Activated CD4-positive, alpha-beta T cell treated with anti-CD3 and anti-CD28 coated beads, Interleukin-2, amount 50 U/mL, for 4 hours (primary cell): ENCODE measurements at places on chromosomes 7 and 10.

- no peak for DNase-seq
Measured at GRCh38 chr7:101618207-101618839, 10.8 kb downstream of the MYL10 start.

- DNase-seq, result no peak
Measured at GRCh38 chr10:5457741-5458140, 41.6 kb downstream of the CALML5 start.

GRCh38 chr10:28778524-28778923, 101.2 kb downstream of the BAMBI start:
- no peak for DNase-seq

- DNase-seq, result no peak
Measured at GRCh38 chr10:71877821-71878220, 26.8 kb upstream of the PSAP start.

GRCh38 chr10:110212119-110213006, 5.0 kb downstream of the MXI1 start:
- no peak for DNase-seq

DNA sequence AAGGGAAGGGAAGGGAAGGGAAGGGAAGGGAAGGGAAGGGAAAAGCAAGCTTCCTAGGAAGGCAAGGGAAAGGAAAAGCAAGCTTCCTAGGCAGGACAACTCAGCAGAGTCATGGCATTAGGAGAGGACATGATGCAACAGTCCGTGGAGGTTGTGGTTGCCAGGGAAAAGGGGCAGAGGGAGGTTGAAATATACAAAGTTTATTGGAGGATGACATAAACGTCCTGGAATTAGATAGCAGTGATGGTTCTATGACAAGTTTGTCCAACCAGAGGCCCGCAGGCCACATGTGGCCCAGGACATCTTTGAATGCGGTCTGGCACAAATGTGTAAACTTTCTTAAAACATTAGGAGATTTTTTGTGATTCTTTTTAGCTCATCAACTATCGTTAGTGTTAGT, 59.8 kb upstream of the OPN4 start:
- DNase-seq, result no peak

DNA sequence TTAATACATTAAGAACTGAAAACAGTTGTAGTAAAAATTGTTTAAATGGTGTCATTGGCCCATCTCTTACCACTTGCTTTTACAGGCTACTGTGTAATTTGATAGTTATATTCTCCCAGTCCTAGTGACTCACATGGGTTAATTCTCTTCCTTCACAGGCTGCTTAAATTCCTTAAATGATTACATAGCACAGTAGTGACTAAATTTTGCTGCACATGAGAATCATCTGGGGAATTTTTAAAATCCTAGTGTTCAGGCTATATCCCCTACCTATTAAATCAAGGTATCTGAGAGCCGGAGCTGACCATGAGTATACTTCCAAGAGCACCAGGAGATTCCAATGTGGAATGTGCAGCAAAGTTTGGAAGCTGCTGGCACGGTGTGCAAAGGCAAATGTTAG, 45.3 kb upstream of the ZNF800 start:
- no peak for DNase-seq

- no peak for DNase-seq
Measured at GRCh38 chr10:132143162-132143561, 43.6 kb upstream of the DPYSL4 start.

DNA sequence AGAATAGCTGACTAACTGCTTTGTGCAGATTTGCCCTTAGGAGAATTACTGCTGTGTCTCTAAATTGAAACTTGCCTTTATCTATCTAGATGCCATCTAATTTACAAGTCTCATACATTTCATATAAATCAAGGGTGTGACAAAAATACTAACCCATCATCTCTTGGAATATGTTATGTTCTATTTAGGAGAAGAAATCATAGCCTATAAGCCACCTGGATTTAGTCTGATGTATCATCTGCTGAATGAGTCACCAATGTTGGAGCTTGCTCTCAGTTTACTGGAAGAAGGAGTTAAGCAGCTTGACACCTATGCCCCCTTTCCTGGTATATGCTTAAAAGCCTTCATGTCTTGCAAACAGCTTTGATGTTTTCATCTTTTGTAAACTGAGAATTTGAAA, 43.5 kb downstream of the NUP205 start:
- DNase-seq, result no peak

DNA sequence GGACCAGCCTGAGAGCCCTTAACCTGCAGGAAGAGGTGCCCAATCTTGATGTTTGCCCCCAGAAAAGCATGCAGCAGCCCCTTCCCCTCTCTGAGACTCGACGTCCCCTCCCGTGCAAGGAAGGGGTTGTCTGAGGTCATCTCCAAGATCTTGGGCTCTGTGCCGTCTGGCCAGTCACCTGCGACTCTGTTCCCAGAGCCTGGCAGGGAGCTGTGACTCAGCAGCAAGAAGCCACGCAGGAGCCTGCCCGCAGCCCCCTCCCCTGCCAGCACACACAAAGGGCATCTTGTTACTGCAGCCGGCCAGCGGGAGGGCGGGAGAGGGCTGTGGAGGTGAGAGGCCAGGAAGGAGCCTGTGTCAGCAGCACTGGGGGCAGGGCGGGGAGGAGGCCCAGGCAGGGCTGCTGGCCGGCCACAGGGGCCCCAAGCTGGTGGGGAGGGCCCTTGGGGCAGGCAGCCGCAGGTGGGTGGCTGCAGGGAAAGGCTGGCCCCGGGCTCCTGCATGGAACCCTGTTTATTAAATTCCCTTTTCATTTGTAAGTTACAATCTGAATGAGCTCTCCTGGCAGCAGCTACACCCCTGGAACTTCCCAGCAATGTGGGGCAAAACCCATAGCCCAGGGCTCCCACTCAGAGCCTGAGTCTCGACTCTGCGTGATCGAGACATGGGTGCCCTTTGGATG, 103.7 kb upstream of the ZMIZ1 start:
- DNase-seq, result no peak

- DNase-seq, result no peak
Measured at GRCh38 chr7:149459540-149460452, 1.1 kb downstream of the ZNF777 start.

DNA sequence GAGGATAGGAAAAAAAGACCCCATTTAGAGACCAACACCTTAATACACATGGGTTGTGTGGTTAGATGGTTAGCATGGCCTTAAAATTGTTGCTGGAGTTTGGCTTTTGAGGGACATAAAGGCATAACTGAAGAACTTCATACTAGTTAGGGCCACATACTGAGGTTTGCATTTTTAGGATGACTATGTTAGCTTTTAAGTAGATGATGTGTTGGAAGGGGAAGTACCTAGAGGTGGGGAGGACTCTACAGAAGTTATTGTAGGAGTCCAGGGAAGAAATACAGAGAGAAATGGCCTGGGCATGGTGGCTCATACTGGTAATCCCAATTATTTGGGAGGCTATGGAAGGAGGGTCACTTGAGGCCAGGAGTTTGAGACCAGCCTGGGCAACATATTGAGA, 40.5 kb downstream of the ENTPD1 start:
- DNase-seq, result no peak

DNA sequence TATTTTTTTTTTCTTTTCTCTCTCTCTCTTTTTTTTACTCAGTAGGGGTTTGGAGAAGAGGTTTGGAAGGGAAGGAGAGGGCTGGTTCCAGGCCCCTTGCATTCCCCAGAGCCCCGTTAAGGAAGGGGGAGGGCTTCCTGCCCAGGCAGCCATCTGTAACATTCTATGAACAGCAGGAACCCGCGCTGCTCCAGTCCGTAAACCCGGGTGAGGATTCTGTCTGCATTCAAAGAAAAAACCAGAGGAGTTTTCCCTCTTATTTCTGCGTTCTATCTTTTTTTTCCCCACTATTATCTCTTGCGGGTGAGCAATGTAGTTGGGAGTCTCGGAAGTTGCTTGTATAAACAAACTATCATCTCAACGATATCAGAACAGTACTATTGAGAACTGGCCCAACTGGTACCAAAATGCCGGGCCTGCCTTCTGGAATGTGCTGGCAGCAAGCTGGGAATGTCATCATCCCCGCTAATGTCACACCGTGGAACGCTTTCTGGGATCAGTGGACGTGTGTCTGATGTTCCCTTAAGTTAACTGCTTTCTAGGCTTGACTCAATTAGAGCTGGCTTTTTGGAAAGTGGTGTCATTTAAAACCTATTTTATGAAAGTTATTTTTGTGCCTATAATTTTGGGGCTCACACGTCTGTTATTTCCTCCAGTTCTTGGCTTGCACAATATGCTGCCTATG, 153.1 kb upstream of the MEOX2 start:
- DNase-seq, result no peak

GRCh38 chr10:1575481-1576244, 161.7 kb downstream of the ADARB2 start:
- DNase-seq, result no peak

DNA sequence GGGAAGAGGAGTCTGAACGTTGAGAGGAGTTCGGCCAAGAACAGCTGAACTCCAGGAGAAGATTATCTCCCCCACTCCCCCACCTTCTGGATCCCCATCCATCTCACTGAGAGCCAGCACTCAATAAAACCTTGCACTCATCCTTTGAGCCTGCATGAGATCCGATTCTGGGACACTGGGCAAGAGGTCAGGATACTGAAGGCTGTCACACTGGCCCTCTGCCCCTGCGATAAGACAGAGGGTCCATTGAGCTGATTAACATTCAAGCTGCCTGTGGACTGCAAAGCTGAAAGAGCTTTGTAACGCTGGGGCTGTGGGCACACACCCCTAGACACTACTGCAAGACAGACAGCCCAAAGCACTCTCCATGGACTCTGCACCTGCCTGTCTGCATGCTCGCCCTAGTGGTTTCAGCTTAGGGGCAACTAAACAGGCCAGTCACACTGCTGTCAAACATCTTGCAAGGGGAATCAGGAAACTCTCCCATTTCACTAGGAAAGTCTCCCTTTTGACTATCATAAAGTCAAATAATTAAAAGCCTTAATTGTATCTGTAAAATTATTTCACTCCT, 42.3 kb upstream of the CNTNAP2 start:
- DNase-seq, result no peak
